Stimulated activated CD8-positive, alpha-beta memory T cell treated with anti-CD3 and anti-CD28 coated beads, Interleukin-4, amount 100 ng/mL, for 48 hours (primary cell): ENCODE measurements at places on chromosomes 5 and 9.

DNA sequence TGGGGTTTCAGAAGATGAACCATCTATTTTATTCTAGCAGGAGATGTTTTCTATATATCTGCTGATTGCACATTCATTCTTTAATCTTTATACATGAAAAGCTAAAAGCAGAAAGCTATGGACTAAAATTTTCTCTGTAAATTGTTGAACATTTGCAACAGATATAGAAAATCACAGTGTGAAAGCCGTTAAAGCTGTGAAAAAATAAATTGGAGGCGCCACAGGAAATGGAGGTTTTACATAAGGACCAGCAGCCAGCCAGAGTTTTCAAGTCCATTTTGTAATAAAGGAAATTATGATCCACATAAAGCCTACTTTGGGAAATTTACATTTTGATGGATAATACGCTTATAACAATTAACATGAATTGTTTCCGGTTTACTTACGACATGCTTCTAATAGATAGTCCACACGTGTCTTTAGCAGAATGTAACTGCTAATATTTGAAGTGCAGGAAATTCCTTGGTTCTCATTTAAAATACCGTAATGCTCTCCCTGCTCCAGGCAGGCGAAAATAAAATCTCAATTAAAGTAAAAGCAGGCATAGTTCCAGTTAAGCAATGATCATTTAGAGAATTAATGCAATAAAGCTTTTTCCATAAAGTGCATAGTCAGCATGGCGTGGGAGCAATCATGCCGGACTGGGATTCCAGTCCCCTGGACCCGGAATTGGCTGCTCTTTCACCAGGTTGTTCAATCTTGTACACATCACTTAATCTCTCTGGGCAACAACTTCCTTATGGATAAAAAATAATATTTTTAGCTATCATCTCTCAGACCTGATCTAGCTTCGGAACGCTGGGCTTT lies 445.4 kb downstream of the ZNF608 start:
- DNase-seq, result no peak

GRCh38 chr9:87034841-87035240 lies 87.5 kb upstream of the GAS1 start:
- no peak for DNase-seq

DNA sequence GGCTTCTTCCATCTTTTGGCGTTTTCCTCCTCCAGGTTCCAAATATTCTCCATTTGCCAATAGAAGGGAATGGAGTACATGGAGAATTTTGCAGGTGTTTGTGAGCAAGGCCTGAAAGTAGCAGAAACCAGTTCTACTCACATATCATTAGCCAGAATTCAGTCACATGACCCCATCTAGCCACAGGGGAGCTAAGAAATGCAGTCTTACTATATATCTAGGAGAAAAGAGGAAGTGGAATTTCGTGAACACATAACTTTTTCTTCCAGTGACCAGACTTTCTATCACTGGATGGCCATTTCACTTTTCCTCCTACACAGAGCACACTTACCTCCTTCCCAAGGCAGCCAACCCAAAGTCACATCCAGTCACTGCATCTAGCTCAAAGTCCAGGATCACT lies 55.1 kb downstream of the LOX start:
- no peak for DNase-seq

DNA sequence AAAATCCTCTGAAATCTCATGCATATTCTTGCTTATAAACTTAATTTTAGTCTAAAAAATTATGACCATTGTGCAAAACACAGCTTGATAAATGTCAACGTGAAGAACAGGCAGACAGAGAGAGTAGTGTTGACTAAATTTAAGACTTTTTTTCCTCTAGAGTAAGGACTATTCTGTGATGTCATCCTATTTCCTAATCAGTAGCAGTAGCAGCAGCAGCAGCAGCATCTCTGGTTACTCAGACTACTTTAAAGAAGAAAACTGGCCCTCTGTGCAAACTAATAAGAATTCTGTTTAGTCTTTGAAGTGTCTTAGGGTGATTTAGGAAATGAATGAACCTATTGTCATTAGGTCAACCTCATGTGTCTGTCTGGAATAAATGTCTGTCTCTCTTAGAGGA lies 403.0 kb downstream of the HINT1 start:
- DNase-seq, result no peak

- DNase-seq, result no peak
Measured at GRCh38 chr5:9173281-9174048, 372.4 kb downstream of the SEMA5A start.

GRCh38 chr5:153276151-153276550 lies 214.3 kb upstream of the GRIA1 start:
- peak; percentile 30 for DNase-seq

- no peak for DNase-seq
Measured at GRCh38 chr5:115702025-115702424, 76.2 kb upstream of the TMED7 start.

GRCh38 chr9:618478-618877 lies 223.0 kb upstream of the DMRT1 start:
- no peak for DNase-seq

DNA sequence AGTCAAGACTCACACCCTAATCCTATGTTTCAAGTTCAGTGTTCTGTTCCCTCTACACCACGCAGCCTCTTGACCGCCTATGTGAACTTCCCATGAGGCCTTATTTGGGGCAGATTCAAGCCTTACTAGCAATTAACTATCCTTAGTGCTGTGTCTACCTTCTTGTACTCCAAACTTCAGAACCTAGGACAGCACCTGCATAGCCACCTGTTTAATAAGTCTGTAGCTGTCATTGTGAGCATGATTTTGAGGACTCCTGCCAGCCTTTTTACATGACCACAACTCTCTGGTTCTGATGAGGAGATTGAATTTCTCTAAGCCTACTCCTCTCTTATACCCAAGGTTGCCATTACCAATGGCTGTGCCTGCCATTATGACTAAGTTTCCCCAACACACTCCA lies 50.8 kb upstream of the PCSK1 start:
- no peak for DNase-seq

DNA sequence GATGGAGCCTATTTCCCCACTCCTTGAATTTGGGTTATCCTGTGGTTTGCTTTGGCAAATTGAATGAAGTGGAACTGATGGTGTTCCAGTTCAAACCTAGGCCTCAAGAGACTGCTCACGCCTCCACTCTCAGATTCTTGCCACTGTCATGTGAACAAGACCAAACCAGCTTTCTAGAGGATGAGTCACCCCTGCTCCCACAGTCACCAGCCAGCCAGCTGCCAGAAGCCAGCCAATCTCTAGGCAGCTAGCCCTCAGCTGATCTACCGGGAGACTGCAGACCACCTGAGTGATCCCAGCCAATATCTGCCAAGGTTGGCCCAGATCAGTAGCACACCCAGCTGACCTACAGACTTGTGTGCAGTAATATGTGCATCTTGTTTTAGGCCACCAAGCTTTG lies 300.6 kb downstream of the TMEM38B start:
- no peak for DNase-seq

GRCh38 chr9:105978336-105978735 lies 284.0 kb downstream of the TMEM38B start:
- DNase-seq, result no peak

GRCh38 chr9:134590240-134591081 lies 51.1 kb upstream of the COL5A1 start:
- DNase-seq, result peak; percentile 10
